ENCODE measurements at places on chromosomes 12 and 14. TPM values are rescaled to one million over a fixed set of nuclear protein-coding genes. Genes with fewer than 3 reads are reported as not detected.

FKBP3 gene
- 37.1 TPM for total RNA-seq

HSPB8 gene
- 64.1 TPM for total RNA-seq

KRT1 gene
- total RNA-seq = not detected

POC1B gene
- 19.5 TPM for total RNA-seq

DNA sequence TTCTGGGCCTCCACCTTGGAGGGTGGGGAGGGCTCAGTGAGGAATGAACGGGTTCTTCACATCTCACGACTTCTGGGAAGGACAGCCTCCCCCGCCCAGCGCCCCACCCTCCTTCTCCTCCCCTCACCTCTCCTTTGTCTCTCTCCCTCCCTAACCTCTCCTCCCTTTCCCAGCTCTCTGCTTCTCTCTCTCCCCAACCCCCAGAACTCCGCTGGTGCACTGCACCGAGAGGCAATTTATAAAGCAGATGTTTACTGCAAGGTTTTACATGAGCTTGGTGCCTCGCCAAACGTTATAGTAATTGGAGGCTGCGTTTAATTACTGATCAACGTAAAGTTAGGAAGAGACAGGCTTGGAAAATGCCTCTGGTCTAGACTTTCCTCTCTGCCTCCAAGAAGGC, 42.9 kb upstream of the FAM222A start:
- no peak overlapping the region for H3K4me3 ChIP-seq
- H3K27ac ChIP-seq = no peak overlapping the region
- no peaks in the 10 kb centered on the region for H3K27me3 ChIP-seq
- no peaks in the 10 kb centered on the region for H3K4me1 ChIP-seq
- DNase-seq = no peak

- no peak overlapping the region for H3K4me3 ChIP-seq
- no peaks in the 10 kb centered on the region for H3K4me1 ChIP-seq
- DNase-seq = no peak
- H3K36me3 ChIP-seq = no peaks in the 10 kb centered on the region
These were observed 501.6 kb downstream of the EGLN3 start for GRCh38 chr14:33449268-33449667.

- H3K27ac ChIP-seq = no peak overlapping the region
- peaks cover 10% of the 10 kb centered on the region for H3K4me1 ChIP-seq
- no peaks in the 10 kb centered on the region for H3K27me3 ChIP-seq
- no peak overlapping the region for H3K4me3 ChIP-seq
- no peaks in the 10 kb centered on the region for H3K36me3 ChIP-seq
These were observed 13.8 kb upstream of the IFI27L2 start for GRCh38 chr14:94143239-94143638.

DNA sequence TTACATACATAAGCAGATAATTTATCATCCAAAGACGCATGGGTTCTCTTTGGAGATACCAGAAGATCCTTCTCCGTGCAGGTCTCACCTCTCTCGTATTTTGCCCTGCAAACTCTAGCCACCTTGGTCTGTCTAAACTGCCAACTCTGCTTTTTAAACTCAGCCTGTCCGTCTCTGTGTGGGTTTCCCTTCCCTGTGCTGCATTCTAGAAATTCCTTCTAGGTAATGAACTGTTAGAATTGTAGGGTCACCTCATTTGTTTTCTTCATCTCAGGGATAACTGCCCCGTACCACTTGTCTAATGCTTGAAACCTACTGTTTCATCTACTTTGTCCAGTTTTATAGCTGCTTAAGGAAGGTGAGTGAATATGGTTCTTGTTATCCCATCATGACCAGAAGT, 45.4 kb upstream of the CCDC196 start:
- no peaks in the 10 kb centered on the region for H3K27me3 ChIP-seq
- no peak overlapping the region for H3K27ac ChIP-seq
- no peaks in the 10 kb centered on the region for H3K36me3 ChIP-seq
- no peaks in the 10 kb centered on the region for H3K4me1 ChIP-seq
- DNase-seq = no peak
